Activated CD4-positive, alpha-beta T cell treated with anti-CD3 and anti-CD28 coated beads, Interleukin-2, amount 50 U/mL, for 16 hours (primary cell): ENCODE measurements at places on chromosomes 6 and 20.
A peak's percentile ranks its signal among the peaks of the same experiment; 100 is the strongest.

GRCh38 chr20:31906001-31906400 lies 35.6 kb downstream of the TTLL9 start:
- DNase-seq = no peak

- DNase-seq = peak; percentile 48
Measured at GRCh38 chr6:13709689-13710551, 1.7 kb downstream of the RANBP9 start.

DNA sequence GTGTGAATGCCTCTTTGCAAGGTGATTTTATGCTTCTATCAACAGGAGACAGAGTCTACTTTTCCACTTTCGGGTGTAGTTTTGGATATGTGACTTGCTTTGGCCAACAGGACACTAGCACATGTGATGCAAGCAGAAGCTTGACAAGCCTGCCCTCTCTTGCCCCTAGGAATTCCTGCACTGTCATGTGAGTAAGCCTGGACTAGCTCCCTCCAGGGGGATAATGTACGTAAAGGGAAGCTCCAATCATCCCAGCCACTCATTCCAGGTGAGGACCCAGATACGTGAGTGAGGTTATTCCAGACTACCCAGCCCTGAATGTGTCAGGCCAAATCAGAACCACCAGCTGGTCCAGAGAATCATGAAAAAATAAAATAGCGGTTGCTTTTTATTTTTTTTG lies 33.3 kb downstream of the BEND3 start:
- DNase-seq = no peak

DNA sequence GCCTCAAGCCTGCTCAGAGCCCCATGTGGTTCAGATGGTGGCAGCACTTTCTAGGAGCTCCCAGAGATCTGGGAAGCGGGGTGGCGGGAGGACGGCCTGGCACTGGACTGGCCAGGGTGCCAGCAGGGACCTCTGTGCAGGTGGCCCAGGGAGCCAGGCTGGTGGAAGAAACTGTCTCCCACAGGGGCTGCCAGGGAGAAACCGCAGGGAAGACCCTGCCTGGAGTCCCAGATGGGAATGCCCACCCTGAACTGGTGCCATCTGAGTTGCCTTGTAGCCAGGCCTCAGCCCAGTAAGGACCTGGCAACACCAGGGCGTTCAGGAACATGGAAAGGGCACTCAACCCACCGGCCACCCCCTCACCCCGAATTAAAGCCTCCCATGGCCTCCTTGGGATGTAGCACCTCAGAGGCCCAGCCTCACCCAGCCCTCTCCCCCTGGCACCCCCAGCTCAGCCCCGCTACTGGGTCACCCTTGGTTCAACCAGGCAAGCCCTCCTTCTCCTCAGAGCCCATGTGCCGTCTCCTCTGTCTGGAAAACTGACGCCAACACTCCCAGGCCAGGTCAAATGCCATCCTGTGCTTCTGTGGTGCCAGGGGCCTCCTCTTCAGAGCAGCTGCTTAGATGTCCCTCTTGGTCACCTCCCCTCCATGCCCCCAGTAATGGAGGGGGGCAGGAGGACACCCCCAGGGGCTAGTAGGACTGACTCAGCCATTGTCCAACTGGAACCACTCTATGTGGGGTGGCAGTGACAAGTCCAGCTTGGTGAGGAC lies 5.9 kb upstream of the C20orf144 start:
- DNase-seq = no peak

- DNase-seq = no peak
Measured at GRCh38 chr6:110217266-110217665, 37.0 kb downstream of the CDC40 start.

DNA sequence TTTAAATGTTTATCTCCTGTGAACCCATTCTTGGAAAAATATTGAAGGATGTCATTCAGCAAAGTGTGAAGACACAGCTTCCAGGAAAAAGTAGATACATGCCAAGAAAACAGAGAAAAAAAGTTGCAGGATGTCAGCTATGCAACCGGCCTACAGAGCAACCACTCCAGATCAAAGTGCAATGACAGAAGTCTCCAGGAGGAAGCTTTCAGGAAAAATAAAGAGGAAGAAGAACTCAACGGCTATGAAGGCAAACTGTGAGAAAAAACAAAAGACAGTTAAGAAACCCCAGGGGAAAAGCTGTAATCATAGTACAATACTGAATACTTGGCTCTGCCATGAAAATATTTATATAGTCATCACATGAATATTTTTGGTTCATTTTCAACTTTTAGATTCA lies 30.6 kb downstream of the REPS1 start:
- DNase-seq = no peak

- DNase-seq = no peak
Measured at GRCh38 chr20:58619077-58619863, 31.8 kb upstream of the STX16 start.

DNA sequence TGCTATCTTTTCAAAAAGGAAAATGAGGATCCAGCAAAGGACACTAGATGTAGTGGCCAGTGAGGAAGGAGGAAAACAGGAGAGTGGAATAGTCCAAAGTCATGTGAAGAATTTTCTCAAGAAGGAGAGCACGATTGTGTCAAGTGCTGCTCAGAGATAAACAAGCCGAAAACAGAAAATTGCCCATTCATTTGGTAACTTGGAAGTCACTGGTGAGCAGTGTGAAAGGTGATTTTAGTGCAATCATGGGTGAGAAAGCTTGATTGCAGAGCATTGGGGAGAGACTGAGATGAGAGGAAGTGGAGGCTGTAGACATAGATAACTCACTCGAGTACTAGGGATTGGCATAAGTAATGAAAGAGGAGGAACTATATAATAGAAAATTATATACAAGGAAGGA lies 26.0 kb upstream of the PRDM1 start:
- no peak for DNase-seq

- DNase-seq = peak; percentile 3
Measured at GRCh38 chr20:19397666-19398065, 185.2 kb downstream of the SLC24A3 start.

DNA sequence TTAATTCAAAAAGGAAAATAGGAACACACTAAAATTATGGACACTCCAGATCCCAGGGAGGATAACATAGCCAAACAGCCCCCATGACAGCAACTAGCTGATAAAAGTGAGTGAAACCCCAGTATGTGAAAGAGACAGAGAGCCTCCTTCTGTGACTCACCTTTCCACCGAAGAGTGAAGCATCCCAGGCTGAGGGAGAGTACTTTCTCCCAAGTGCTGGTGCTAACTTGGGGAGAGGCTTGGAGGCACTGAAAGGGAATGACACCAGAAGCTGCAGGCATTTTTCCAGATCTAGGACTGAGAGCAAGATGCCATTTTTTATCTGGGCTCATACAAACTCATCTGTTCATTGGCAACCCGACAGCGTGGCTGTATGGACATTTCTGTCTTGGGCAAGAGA lies 339.8 kb downstream of the HTR1B start:
- DNase-seq = no peak

- DNase-seq = no peak
Measured at GRCh38 chr6:2534406-2535042, 216.2 kb downstream of the MYLK4 start.

- no peak for DNase-seq
Measured at GRCh38 chr20:4230651-4231050, 215.3 kb upstream of the RNF24 start.

DNA sequence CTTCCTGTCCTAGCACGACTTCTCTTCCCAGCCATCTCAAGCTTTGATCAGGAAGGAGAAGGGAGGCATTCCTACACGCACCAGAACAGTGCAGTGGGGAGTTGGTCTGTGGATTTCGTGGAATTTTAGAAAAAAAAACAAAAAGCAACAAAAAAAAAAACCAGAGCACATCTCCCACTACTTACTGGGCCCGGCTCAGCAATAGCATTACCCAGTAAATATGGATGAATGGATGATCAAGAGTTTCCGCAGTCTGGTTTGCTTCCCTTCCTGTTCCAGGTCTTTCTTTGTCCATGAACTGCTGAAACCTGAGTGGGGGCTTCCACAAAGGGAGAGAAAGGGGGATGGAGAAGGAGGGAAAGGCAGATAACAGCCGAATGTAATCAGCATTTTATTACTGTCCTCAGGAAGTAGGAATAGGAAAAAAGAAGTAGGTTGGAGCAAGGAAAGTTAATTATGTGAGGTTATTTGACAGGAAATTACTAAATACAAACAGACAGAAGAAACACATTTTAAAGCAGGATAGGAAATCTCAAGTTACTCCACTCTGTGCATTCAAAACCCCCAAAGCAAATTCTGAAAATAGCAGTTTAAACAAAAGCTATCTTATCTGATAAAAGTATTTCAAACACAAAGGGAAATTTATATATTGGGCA lies 349.0 kb downstream of the PRL start:
- no peak for DNase-seq

DNA sequence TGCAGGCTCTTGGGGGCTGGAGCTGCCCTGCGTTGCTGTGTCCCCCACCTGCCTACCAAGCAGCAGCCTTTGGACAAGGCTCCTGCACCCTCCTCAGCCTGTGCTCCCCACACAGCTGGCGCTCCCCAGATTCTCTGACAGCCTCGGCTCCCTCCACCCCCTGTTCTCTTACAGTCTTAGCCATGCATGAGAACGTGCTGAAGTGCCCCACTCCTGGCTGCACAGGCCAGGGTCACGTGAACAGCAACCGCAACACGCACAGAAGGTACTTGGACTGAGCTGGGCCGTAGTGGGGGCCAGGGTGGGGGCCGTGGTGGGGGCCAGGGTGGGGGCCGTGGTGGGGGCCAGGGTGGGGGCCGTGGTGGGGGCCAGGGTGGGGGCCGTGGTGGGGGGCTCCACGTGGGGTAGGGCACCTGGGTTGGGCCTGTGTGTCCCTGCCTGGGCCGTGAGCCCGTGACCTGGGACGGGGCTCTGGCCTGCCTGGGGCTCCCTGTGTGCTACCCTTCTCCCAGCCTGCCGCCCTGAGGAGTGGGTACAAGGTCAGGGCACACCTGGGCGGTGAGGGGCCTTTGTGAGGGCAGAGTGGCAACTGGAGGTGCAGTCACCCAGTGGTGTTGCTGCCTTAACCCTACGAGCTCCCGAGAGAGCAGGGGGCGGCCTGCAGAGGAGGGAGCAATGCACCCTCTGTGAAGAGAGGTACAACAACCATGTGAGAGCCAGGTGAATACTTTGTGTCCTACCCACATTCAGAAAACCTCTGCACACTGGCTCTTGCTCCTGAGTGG lies 43.5 kb upstream of the PCMTD2 start:
- no peak for DNase-seq

- DNase-seq = no peak
Measured at GRCh38 chr20:31638816-31639215, 1.1 kb downstream of the COX4I2 start.

- no peak for DNase-seq
Measured at GRCh38 chr6:146498309-146498708, 45.3 kb upstream of the RAB32 start.

DNA sequence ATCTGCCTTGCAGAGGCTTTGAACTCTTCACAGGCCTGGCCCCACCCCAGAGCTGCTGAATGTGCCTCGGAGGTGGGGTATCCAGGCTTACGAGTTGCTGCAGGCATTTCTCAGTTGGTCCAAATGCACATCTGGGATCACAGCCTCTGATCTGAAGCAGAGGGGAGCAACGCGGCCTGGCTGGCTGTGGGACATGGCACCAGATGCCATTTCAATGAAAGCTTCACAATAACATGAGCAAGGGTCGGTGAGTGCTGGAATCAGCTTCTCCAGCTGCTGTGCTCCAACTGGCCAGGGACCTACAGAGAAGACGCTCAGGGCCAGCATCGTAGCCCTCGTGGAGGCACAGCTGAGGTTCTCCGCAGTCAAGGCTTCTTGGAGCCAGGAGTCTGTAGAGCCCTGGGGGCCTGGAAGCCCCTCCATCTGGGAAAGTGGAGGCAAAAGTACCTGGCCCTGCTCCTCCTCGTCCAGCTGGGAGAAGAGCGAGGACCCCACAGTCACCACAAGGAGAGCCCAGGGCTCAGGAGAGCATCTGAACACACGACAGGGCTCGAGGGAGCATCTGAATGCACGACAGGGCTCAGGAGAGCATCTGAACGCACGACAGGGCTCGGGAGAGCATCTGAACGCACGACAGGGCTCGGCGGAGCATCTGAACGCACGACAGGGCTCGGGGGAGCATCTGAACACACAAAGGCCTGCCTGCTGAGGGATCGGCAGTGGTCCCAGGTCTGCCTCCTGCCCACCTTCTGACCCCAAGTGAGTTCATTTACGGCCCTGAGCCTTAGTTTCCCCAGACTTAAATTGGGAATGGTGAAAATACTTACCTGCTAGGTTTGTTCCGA lies 165.2 kb downstream of the DLL1 start:
- no peak for DNase-seq

DNA sequence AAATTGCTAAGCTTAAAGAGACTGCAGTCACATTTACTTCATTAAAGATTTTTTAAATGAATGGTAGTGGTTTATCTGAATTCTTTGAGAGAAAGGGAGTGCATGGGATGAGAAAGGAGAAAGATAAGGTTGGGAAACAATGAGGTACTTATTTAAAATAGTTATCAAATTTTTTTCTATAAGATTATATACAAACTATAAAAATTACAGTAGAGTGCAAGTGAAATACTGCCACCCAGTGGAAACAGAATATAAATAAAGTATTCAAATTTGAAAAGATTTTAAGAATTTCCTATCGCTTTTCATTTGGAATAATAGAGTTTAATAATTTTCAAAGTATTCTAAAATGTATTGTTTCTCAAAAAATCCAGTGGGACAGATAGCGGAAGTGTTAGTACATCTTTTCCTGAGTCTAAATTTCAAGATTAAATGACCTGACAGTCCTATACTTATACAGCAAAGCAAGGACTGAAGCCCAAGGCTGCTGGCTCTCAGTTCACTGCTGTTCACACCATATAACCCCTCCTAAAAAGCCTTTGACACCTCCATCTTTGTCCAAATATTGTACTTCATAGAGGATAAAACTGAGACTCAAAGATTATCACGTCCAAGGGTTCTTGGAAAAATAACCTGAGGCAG lies 31.1 kb downstream of the EPM2A start:
- no peak for DNase-seq

DNA sequence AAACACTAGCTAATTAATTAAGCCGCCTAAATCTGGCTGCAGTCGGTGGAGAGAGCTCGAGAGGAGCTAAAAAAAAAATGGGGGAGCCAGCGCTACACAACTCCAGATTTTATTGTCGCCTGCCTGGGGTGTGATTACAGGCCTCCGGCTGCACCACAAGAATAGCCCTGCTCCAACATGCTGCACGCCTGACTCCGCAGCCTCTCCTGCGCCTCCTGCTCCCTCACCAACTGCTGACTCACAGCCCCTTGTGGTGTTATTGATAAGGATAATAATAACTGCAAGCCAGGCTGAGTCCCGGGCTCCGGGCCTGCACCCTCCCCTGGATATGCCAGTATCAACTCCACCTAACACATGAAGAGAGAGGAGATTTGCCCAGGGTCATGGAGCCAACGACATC lies 16.8 kb downstream of the SIRPA start:
- DNase-seq = no peak

DNA sequence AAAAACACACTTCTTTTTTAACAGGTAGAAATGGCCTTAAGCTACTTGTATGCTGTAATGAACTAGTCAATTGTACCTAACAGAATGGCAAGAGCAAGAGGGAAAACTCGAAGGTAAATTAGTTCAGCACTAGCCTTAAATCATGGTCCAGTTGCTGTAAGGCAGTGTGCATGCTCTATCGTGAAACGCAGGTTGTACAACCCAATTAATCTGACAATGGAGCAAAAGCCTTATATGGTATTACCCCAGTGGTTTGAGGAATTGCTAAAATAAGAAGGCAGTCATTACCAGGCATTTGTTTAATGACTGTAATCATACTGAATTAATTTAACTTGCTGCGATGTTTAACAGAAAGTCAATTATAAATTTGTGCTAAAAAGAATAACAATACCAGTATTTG lies 69.3 kb upstream of the SOX4 start:
- DNase-seq = no peak
